ENCODE measurements at places on chromosomes 4 and X.

- no peaks in the 10 kb centered on the region for H3K4me1 ChIP-seq
- H3K27me3 ChIP-seq: no peaks in the 10 kb centered on the region
- no peak overlapping the region for H3K27ac ChIP-seq
Measured at GRCh38 chr4:140448830-140449229, 21.4 kb upstream of the CLGN start.

GRCh38 chr4:13329340-13329850 lies 154.7 kb downstream of the RAB28 start:
- peaks cover 3% of the 10 kb centered on the region for H3K36me3 ChIP-seq
- no peak for DNase-seq
- H3K4me1 ChIP-seq: peaks cover 3% of the 10 kb centered on the region
- no peaks in the 10 kb centered on the region for H3K27me3 ChIP-seq
- H3K4me3 ChIP-seq: no peak overlapping the region

DNA sequence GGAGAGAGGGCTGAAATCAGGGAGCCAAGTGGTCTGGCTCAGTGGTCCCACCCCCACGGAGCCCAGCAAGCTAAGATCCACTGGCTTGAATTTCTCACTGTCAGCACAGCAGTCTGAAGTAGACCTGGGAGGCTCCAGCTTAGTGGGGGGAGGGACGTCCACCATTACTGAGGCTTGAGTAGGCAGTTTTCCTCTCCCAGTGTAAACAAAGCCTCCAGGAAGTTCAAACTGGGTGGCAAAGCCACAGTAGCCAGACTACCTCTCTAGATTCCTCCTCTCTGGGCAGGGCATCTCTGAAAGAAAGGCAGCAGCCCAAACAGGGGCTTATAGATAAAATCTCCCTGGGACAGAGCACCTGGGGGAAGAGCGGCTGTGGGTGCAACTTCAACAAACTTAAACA lies 88.1 kb downstream of the NPFFR2 start:
- H3K4me1 ChIP-seq: no peaks in the 10 kb centered on the region
- H3K4me3 ChIP-seq: no peak overlapping the region
- H3K27me3 ChIP-seq: no peaks in the 10 kb centered on the region
- H3K27ac ChIP-seq: no peak overlapping the region
- peaks cover 26% of the 10 kb centered on the region for H3K36me3 ChIP-seq

DNA sequence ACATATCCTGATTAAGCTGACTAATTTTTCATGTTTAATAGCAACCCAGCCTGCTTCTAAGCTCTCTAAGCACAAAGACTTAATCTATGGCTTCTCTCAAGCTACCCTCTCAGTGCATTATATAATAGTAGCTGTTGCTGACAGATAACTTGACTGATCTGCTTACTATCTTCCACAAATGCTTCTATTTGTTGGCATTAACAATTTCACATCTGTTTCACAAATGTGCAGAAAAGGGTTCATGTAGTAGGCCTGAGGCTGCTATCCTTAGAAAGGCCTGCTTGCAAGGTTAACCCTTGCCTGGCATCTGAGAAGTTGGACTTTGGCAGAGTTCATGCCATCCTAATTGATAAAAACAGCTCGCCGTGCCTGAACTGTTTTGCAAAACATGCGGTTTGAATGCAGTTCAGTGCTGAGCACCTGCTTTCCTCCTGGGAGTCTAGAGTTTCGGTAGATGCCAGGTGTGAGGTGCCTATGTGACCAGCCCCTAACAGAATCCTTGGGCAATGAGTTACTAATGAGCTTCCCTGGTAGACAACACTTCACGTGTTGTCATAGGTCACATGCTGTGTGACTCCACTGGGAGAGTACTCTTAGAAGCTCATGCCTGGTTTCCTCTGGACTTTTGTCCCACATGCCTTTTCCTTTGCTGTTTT lies 68.4 kb downstream of the NSG1 start:
- H3K27me3 ChIP-seq: no peaks in the 10 kb centered on the region
- no peak overlapping the region for H3K4me3 ChIP-seq

DNA sequence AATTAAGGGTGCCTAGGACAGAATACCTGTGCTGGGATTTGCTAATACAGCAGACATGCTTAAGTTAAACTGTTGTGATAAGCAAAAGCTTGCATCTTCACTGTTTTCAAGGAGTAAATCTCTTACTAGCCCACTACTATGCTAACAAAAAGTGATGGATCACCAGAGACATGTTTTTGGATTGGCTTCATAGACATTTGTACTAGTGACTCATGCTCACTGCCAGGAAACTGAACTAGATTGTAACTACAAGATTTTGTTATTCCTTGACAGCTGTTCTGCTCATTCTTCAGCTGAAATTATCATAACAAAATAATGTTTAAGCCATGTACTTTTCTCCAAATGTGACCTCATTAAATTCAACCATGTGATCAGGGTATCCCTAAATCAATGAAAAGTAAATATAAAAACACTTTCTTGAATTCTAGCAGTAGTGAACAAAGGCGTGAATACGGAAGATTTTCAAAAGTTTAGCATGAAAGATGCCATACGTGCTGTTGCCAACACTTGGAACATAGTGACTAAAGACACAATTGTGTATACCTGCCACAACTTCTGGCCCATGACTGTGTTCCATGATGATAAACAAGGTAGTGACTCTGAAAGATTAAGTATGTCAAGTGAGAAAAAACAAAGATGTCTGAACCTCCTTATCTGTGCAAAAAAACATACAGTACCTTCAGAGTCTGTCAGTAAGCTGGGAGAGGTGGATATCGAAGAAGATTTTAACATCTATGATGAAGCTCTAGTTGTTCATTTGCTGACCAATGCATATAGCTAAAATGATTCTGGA lies 154.0 kb downstream of the BTC start:
- peaks cover 2% of the 10 kb centered on the region for H3K36me3 ChIP-seq
- H3K27ac ChIP-seq: no peak overlapping the region
- no peak overlapping the region for H3K4me3 ChIP-seq
- no peaks in the 10 kb centered on the region for H3K4me1 ChIP-seq

GRCh38 chr4:171812665-171813525 lies at the start of gene GALNTL6:
TSS of gene GALNTL6 (plus strand) at chr4:171813404.
- DNase-seq: peak; percentile 40
- no peak within 1 kb of the TSS for H3K27ac ChIP-seq
- H3K27me3 ChIP-seq: peaks cover 30% of the 10 kb centered on the region
- peak within 1 kb of the TSS; percentile 90 for H3K4me3 ChIP-seq
- H3K36me3 ChIP-seq: no peaks in the 10 kb centered on the region

Data from H9 (cell line).